ENCODE measurements at places on chromosomes 13 and 19.

- no peak for DNase-seq
These were observed 1.8 kb downstream of the PTGER1 start for GRCh38 chr19:14473073-14473977.

DNA sequence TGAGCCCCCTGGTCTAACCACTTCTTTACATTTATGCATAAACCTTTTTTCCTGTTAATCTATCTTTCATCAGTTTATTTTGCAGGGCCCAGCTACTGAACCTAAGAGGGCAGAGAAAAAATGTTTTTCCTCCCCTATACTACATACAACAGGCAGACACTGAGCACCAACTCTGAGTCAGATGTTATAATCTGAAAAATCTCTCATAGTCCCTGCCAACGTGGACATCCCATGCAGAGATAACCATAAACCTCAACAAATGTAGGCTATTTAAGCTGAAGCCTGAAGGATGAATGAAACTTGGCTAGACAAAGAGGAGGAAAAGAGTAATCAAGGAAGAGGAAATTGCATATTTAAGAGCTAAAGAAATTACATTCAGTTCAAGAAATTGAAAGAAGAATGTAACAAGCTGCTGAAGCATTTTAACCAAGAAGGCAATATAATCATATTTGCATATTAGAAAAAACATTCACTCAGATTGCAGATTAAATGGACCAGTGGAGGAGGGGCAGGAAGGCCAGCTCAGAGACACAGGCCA is 2.6 kb downstream of the NEK3 start:
- DNase-seq: no peak

DNA sequence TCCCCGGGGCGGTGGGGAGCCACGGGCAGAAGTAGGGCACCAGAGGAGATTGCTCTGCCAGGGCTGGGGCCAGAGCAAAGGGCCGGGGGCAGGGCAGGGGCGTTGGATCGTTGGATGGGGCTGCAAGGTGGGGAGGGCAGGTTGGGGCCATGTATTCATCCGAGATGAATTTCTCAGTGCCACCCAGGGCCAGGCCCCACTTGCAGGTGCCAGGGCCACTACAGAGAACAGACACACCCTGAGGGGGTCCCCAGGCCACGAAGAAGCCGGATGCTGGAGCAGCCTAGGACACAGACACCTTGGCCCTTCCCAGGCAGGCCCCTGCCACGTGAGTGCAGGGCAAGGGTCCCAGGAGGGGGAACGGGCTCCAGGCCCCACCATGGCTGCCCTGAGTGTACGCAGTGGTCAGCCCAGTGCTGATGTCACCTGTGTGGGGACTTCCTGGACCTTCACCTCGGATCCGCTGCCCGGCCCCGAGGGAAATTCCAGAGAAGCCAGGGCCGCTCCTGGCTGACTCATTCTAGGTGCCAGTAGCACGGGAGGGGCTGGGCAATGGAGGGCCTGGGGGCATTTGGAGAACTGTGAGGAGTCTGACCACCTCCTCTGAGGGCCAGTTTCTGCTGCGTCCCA is 9.6 kb upstream of the SBNO2 start:
- no peak for DNase-seq

DNA sequence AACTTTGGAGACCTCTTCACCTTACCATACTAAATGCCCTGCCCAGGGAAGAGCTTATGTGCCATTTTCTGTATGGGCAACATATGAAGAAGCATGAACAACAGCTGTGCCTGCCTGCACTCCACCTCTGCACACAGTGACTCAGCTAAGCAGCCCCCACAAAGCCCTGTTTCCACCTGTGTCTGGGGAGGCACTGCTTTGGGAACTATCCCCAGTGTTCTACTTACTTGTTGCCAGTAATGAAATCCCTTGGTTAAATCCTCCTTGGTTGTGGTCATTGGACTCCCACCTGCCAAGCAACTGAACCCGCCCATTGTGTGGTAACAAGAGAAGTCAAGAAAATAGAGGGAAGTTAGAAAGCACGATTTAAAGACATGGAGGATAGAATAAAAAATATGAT is 84.6 kb downstream of the NALCN start:
- DNase-seq: no peak

- DNase-seq: no peak
These were observed 245.9 kb downstream of the ITGBL1 start for GRCh38 chr13:101698400-101698799.

DNA sequence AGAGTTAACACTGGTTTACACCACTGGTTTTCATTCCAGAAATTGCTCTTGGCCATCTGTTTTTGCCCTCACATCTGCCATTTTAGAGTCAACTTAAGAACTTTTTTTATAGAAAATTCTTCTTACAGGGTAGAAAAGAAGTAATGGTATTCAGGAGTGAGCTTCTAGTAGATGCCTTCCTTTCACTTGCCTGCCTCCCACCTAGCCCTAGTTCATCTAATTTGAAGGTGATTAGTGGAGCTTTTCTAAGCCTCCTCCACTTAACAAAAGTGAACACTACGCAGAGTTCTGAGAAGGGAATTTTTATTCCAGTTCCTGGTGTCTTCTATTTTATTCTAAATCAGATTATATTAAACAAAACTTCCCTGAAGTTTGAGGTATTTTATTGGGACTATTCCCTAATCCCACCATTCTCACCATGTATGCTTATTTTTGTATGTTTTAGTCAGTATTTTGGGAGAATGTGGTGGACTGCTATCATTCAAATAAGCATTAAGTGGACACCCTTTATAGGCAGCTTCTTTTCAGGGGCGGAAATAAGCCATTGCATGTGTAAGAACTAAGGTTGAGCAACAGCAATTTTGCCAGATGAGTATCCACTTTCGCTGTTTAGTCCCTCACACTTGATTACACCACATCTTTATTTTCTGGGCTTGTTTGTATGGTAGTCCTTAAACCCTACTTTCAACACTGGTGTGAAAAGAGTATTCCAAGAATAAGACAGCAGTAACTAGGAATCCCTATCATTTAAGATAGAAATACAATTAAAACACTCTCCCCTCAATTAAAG is 156.9 kb downstream of the ENOX1 start:
- DNase-seq: no peak

- DNase-seq: no peak
These were observed 48.0 kb upstream of the PCDH17 start for GRCh38 chr13:57583529-57583928.

- DNase-seq: no peak
These were observed 186.1 kb downstream of the PCCA start for GRCh38 chr13:100274942-100275506.

DNA sequence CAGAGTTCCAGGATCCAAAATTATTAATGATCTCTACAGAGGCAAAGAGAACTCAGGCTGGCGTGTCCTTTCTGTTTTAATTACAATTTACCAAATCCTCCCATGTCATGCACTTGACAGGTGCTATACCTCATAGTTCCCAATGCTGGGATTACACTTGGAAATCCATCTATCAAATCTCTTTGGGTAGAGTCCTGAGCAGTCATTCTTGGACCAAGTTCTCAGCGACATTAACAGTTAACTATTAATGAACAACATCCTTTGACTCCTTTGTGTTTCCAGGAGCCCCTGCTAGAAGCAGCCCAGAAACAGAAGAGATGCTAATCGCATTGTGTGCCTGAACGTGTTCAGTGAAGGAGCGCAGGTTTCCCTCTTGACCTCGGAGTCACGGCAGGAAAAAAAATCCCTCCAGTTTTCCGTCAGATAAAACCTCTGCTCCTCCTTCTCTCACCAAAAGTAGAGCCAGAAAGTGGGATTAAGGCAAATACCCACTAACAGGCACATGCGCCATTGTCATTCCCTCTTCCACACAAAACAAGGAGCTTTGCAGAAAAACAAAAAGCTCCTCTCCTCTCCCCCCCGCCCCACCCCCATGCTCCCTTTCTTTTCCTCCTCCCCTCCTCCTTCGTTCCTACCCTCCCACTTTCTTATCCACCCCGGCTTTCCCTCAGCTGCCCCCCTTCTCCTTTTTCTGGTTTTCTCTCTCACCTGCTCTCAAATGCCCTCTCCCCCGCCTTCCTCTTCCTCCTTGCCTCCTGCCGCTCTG is 224.7 kb downstream of the ZIC5 start:
- no peak for DNase-seq

GRCh38 chr19:41626877-41627276 is at the start of gene CEACAM4:
Gene CEACAM4, minus strand, starts transcription at chr19:41627074. Its CDS starts 111 bp downstream, at chr19:41626963.
- no peak for DNase-seq
